Progenitor cell of endocrine pancreas (in vitro differentiated cells): ENCODE measurements at places on chromosomes 6 and 20. TPM values are rescaled to one million over a fixed set of nuclear protein-coding genes. Genes with fewer than 3 reads are reported as not detected.

GRCh38 chr6:163392533-163392932 is 22.0 kb upstream of the QKI start:
- H3K27me3 ChIP-seq, result no peaks in the 10 kb centered on the region
- DNase-seq, result no peak
- no peak overlapping the region for H3K4me3 ChIP-seq
- no peaks in the 10 kb centered on the region for H3K36me3 ChIP-seq
- H3K27ac ChIP-seq, result no peak overlapping the region

DNA sequence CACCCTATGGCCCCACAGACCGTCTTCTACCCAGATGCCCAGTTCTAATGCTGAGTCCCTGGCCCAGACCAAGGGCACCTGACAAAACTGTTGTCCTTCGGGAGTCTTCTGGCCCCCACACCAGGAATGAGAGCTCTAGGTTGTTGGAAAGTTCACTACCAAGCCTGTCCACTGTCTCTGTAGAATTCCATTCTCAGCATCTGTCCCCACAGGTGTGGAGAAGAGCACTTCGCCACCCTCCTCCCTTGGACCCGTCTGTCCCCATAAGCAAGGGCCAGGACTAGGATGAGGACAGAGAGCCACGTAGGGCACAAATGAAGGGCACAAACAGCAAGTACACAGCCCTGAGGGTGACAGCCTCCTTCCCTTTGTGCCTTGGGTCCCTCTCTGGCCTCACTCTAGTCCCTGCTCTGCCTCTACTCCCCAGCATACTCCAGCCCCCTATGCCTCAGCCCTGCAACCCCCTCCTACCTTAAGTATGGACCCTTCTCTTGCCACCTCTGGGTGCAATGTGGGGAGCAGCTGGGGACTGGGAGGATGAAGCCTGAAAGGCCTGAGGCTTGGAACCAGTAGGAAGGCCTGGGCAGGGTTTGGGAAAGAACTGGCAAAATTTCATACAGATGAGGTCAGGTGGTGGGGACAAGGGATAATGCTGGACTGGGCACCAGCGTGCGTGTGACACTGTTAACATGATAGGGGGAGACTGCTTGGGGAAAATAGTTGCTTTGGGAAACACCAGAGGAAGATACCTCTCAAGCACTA is 4.3 kb downstream of the LZTS3 start:
- no peaks in the 10 kb centered on the region for H3K27me3 ChIP-seq
- peak overlapping the region; percentile 71 for H3K4me3 ChIP-seq
- DNase-seq, result no peak
- peak overlapping the region; percentile 96 for H3K27ac ChIP-seq

The CHRNA4 gene
- total RNA-seq, result 0.43 and 0.44 TPM in 2 replicates

The ABCF1 gene
- 72.0 and 78.7 TPM in 2 replicates for total RNA-seq

- peaks cover 5% of the 10 kb centered on the region for H3K27me3 ChIP-seq
- no peak overlapping the region for H3K4me3 ChIP-seq
- no peak for DNase-seq
- H3K36me3 ChIP-seq, result no peaks in the 10 kb centered on the region
Measured at GRCh38 chr20:40931410-40932044, 97.1 kb upstream of the TOP1 start.

The OPRM1 gene
- not detected in 2 replicates for total RNA-seq

- DNase-seq, result no peak
- no peaks in the 10 kb centered on the region for H3K4me1 ChIP-seq
- H3K27me3 ChIP-seq, result no peaks in the 10 kb centered on the region
- no peak overlapping the region for H3K4me3 ChIP-seq
Measured at GRCh38 chr6:54248994-54249393, 59.2 kb upstream of the TINAG start.

- H3K27me3 ChIP-seq, result peaks cover 8% of the 10 kb centered on the region
- no peak overlapping the region for H3K27ac ChIP-seq
- no peaks in the 10 kb centered on the region for H3K36me3 ChIP-seq
Measured at GRCh38 chr6:163793011-163793983, 378.8 kb downstream of the QKI start.

The GLP1R gene
- total RNA-seq, result 3.9 and 4.0 TPM in 2 replicates

The TMEM170B gene
- 7.3 and 7.6 TPM in 2 replicates for total RNA-seq

DNA sequence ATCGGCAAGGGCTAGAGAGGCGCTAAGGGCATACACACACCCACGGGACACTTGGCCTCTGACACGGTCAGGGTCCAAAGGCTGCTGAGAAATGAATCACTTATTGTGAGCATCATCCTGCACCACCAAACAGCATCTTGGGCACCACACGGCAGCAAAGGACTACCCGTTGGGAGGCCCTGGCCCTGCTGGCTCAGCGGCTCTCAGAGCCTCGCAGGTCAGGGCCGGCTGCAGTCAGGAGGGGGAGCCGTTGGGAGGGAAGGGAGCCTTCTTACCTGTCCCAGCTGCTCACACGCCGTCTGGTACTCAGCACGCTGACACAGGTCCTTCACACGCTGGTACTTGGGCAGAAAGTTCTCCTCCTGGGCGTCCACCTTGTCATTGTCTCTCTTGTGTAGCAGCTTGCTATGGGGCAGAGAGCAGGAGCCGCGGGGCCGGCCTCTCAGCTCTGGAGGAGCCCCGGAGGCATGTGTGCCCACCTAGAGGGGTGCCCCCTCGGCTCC is 109.0 kb downstream of the SULF2 start:
- peaks cover 6% of the 10 kb centered on the region for H3K36me3 ChIP-seq
- H3K27me3 ChIP-seq, result no peaks in the 10 kb centered on the region
- DNase-seq, result no peak
- no peaks in the 10 kb centered on the region for H3K4me1 ChIP-seq
- H3K27ac ChIP-seq, result no peak overlapping the region
- H3K4me3 ChIP-seq, result no peak overlapping the region

The CST1 gene
- 1.5 and 1.6 TPM in 2 replicates for total RNA-seq

DNA sequence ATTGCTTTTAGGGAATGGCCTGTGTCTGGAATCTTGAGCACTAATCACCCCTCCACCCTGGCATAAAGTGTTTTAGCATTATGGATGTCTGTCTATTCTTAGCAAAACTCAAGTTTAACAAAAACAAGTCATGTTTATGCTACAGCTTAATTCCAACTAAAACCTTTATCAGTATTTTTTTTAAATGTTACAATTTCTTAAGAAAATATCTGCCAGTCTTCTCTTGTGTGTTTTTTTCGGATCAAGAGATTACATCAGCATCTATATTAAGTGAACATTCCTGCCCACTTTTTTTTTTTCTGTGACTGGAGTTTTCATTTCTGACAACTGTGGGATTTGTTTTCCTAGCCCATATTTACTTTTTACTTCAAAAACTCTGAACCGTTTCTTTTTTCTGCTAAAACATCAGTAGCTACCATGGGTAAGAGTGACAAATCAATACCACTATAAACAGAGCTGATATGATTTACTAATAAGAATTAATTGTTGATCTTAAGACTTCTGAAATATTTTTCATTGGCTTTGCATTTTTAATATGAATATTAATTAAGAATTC is 94.3 kb downstream of the EDN1 start:
- no peak for DNase-seq
- H3K27me3 ChIP-seq, result peaks cover 3% of the 10 kb centered on the region
- no peak overlapping the region for H3K27ac ChIP-seq
- H3K4me3 ChIP-seq, result no peak overlapping the region
- peaks cover 2% of the 10 kb centered on the region for H3K4me1 ChIP-seq

DNA sequence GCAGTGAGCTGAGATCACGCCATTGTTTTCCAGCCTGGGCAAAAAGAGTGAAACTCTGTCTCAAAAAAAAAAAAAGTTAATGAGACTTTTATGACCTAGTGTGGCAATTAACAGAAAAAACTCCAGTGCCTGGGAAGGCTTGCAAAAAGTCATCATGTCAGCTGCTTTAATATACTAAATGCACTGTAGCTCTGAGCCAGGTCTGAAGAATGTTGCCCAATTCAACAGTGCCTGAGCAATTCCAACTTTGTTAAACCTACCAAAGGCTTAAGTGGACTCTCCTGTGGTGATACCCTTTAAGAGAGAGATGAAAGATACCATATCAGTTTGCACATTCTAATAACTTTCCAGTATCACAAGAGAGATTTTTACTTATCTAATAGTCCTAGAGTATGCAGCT is 6.5 kb upstream of the ROS1 start:
- DNase-seq, result no peak
- H3K27ac ChIP-seq, result no peak overlapping the region
- no peaks in the 10 kb centered on the region for H3K4me1 ChIP-seq
- no peak overlapping the region for H3K4me3 ChIP-seq
- H3K36me3 ChIP-seq, result no peaks in the 10 kb centered on the region

DNA sequence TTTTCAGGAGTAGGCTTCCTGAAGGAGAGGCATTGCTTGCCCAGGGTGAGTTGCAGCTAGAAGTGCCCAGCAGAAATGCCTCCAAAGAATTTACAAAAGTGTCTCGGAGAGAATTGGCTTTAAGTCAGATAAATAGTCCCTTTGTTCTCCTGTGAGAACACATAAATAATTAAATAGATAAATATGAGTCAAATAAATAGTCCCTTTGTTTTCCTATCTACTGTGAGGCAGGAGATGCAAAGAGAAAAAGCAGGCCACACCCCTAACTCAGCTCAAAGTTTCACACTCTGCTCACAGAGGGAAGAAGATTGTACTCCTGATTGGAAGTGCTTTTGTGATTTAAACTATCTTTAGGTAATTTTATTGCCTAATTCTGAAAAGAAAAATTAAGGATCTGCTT is 180.7 kb upstream of the PRSS16 start:
- no peak overlapping the region for H3K27ac ChIP-seq
- no peaks in the 10 kb centered on the region for H3K27me3 ChIP-seq
- no peak overlapping the region for H3K4me3 ChIP-seq

The PLN gene
- 0.55 and 0.62 TPM in 2 replicates for total RNA-seq

DNA sequence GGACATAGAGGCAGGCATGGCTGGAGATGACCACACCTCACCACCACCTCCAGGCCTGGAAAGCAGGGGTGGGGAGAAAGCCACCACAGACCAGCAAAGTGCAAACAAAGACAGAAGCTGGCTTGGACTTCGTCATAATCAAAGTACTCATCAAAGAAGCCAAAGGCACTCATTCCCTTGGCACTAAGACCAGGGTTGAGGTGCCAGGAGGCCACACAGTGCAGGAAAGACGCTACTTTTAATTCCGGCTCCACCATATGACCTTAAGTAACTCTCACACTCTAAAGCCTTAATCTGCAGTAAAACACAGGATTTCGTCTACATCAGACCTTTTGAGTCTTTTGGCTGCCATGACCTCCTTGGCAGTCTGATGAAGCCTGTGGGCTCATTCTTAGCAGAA is 123.1 kb downstream of the HIVEP2 start:
- H3K4me1 ChIP-seq, result no peaks in the 10 kb centered on the region
- no peak overlapping the region for H3K27ac ChIP-seq
- H3K36me3 ChIP-seq, result peaks cover 1% of the 10 kb centered on the region
- no peak for DNase-seq
- no peaks in the 10 kb centered on the region for H3K27me3 ChIP-seq

The DLK2 gene
- 0.60 and 0.73 TPM in 2 replicates for total RNA-seq

GRCh38 chr20:63028461-63028921 is 21.7 kb upstream of the BHLHE23 start:
- no peak for DNase-seq
- no peak overlapping the region for H3K4me3 ChIP-seq
- peaks cover 38% of the 10 kb centered on the region for H3K27me3 ChIP-seq
- H3K36me3 ChIP-seq, result no peaks in the 10 kb centered on the region
- peaks cover 6% of the 10 kb centered on the region for H3K4me1 ChIP-seq

DNA sequence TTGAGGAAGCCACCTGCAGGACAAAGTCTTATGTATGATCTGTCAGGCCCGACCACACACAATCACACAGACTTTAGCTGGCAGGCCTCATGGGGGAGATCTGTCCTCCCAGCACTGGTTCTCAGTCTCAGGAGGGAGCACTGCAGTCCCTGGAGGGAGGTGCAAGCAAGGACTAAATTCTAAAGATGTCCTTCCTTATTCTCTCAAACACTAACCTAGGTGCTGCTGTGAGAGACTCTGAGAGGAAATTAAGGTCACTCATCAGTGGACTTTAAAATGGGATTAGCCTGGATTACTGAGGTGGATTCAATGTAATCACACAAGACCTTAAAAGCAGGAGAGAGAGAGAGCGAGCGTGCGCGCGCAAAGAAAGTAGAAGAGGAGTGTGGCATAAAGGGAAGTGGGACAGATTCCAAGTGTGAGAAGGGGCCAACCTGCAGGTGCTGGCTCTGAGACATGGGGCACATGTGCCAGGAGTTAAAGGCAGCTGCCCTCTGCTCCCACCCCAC is 14.3 kb downstream of the GLO1 start:
- H3K4me1 ChIP-seq, result peaks cover 7% of the 10 kb centered on the region
- H3K27ac ChIP-seq, result peak overlapping the region; percentile 4
- peaks cover 9% of the 10 kb centered on the region for H3K36me3 ChIP-seq
- H3K27me3 ChIP-seq, result no peaks in the 10 kb centered on the region
- DNase-seq, result no peak
- H3K4me3 ChIP-seq, result no peak overlapping the region

The RNASET2 gene
- 27.9 and 29.8 TPM in 2 replicates for total RNA-seq

DNA sequence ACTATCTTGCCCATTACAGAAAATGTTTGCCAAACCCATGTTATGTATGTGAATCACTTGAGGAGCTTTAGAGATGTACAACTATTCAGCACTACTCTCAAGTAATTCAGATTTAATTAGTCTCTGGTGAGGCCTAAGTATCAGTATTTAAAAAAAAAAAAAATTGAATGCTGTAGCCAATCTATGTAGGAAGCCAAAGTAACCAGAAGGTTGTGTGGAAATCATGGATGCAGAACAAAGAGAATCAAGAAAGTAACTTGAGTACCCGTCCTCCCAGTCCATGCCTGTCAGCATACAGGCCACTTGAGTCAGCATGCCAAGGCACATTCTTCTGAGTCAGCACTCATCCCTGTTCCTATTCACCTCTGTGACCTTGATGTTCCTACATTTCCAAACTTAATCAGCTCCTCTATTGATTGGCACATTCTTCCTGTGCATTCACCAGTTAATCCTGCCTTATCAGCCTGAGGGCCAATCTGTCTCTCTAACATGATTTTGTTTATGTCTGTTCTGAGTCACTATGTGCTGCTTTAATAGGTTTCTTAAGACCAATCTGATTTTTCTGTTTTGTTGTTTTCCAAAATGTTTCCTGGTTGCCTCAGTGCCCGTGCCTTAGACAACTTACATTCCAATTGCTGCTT is 165.6 kb downstream of the KCNQ5 start:
- H3K4me1 ChIP-seq, result peaks cover 3% of the 10 kb centered on the region
- no peak overlapping the region for H3K4me3 ChIP-seq
- H3K27ac ChIP-seq, result no peak overlapping the region
- no peaks in the 10 kb centered on the region for H3K27me3 ChIP-seq
